Right ventricle myocardium superior (tissue), 1 donor: ENCODE measurements at places on chromosomes 4 and X. TPM values are rescaled to one million over a fixed set of nuclear protein-coding genes. Genes with fewer than 3 reads are reported as not detected.

- no peak for DNase-seq
These were observed 12.9 kb downstream of the CPEB2 start for GRCh38 chr4:15015170-15015569.

SOX3 gene
- total RNA-seq: not detected

DNA sequence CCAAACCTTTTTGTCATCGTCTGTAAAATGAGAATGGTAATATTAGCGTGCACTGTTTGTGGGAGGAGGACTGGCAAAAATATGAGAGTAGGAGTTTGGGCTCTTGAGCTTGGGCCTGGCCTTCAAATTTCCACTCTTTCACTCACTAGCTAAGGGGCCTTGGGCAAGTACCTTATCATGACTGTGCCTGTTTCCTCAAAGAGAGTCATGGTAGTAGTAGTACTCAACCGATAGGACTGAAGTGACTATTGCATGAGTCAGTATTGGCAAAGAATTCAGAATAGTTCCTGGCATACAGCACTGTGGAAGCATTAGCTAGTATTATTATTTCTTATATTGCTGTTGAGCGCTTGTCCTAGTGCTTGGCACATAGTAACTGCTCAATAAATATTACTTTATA, 16.0 kb upstream of the RBM3 start:
- DNase-seq: no peak

GRCh38 chr4:89298155-89298554, 9.4 kb downstream of the GPRIN3 start:
- DNase-seq: no peak

EVC2 gene
- 1.6 TPM for total RNA-seq

DNA sequence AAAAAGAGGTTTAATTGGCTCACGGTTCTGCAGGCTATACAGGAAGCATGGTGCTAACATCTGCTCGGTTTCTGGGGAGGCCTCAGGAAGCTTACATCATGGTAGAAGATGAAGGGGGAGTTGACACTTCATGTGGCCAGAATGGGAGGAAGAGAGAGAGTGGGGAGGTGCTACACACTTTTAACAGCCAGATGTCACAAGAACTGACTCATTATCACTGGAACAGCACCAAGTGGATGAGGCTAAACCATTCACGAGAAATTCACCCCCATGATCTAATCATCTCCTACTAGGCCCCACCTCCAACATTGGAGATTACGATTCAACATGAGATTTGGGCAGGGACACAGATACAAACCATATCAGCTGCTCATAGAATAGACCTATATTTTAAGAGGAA, 255.8 kb downstream of the OPHN1 start:
- DNase-seq: no peak

- DNase-seq: no peak
These were observed 50.5 kb upstream of the OGT start for GRCh38 chrX:71482228-71482958.

DNA sequence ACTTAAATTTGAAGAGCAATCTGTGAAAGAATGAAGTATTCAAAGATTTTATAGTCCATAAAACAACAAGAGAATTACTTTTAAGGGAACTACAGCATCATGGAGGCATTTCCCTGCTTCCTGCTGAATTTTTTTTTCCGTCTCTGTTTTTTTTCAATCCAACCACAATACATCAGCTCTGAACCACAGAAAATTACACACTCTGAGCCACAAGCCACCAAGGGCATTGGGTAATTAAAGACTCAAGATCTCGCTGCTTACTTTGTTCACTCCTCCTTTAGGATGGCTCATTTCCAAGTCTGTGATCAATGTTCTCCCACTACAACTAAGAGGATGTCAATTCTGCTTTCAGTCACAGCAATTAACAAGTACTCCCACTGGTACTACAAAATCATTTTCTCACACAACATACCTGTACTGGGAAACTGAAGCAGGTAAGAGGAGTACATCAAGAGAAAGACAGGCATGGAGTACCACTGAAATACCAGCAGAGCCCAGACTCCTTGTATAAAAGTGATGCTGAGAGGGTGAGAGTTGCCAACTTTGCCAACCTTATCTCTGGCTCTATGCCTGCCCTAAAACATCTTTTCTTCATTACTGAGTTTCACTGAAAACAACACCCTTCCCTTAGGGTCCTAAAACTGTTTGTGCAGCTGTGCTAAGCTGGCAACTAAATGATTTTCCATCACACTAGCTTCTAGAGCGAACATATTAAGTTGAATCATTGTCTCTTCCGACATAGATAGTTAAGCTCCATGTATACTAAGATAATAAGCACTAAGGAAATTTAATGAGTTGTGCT, 105.8 kb upstream of the MAGEB18 start:
- no peak for DNase-seq

- DNase-seq: no peak
These were observed 25.4 kb downstream of the MBNL3 start for GRCh38 chrX:132463411-132463810.

WDR17 gene
- total RNA-seq: 0.32 TPM

DNA sequence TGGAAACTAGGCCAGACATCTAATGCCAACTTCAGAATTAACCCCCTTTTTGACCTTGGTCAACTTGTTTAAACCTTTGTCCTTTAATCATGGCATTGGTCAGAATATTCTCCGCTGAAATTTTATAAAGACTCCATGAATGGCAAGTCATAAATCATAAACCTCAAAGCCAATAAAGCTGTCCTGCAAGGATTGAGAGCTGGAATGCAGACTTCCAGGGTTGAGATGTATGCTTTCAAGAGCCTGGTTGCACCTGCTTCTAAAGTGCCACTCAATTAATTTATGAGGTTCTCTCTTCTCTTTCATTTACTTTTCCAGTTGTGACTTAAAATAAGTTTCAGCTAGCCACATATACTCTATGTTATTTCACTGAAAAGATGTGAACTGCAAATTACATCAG, 136.2 kb upstream of the HCCS start:
- DNase-seq: no peak

DNA sequence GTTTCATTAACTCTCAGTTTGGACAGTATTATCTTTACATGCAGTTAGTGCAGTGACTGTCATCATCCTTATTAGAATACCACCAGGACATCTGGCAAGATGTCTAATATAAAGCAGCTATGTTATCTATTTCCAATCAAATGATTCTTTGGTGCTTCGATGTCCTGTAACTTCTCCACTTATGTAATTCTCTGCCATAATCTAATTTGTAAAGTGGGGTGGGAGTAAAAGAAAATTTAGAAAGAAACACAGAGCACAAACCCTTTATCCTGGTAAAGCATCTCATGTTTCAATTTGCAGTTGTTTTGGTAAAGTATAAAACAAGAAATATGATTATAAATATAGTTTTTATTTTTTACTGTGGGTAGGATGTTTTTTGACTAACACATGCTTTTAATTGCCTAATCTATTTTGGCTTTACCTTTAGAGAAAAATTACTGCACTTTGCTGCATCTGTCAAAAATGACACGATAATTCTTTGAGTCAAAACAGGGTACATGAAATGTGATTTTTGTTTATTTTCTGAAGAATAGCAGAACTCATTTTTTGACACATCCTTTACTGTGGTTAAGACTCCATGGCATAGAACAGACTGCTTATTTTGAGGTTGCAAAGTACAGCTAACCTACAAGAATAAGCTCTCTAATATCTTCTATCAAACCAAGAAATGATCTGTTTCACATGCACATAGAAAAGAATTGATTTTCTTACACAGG, 382.9 kb downstream of the RPA4 start:
- no peak for DNase-seq

GRCh38 chrX:44223150-44223549, 120.3 kb downstream of the EFHC2 start:
- no peak for DNase-seq

- DNase-seq: no peak
These were observed 112.4 kb downstream of the PTTG2 start for GRCh38 chr4:38072578-38072977.

- DNase-seq: no peak
These were observed 949.0 kb downstream of the C4orf33 start for GRCh38 chr4:130044788-130045531.

- no peak for DNase-seq
These were observed 132.2 kb upstream of the C1QTNF7 start for GRCh38 chr4:15295421-15296162.

IDH3G gene
- 76.9 TPM for total RNA-seq

CLTRN gene
- total RNA-seq: 0.94 TPM

DNA sequence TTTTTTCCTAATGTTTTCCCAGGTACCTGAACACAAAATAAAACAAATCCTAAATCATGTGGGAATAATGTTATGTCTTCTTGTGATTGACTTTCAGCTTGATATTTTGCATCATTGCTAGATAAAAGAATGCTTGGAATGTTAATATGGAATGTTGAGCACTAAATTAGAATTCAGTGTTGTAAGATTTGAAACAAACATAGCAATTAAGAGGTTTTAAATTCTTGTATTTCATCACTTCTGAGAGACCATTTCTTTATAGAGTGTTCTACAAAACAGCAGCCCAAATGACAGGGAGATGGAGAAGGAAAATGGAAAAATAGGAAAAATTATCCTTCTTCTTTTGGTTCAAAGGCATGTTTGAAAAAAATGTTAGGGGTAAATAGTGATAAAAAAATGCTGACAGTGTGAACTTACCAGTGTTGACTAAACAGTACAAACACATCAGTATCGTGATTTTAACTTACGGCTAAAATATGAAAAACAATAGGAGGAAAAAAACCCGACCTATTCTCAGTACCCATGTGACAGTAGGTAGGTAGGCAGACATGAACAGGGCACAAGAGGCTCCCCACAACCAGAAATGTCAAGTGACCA, 102.6 kb upstream of the PDE5A start:
- no peak for DNase-seq

DNA sequence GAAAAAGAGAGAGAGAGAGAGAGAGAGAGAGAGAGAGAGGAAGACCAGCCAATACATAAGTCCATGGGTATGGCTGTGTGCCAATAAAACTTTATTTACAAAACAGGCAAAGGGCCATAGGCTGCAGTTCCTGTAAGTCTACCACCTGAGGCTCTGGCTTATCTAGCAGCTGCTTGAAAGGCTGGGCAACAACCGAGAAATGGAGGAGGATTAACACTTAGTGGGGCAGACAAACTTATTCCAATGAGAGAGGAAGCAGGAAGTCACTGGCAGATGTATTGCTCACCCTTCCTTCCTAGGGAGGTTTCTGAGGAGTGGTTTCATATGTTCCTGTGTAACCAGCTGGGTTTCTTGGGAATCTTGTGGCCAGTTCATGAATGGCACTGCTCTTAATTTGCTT, 4.7 kb upstream of the GPR143 start:
- DNase-seq: no peak

POU4F2 gene
- not detected for total RNA-seq

OPHN1 gene
- total RNA-seq: 4.3 TPM

SSX7 gene
- total RNA-seq: not detected

- DNase-seq: no peak
These were observed 16.6 kb upstream of the HPGDS start for GRCh38 chr4:94359221-94359620.

COL25A1 gene
- 0.24 TPM for total RNA-seq
